Spleen (tissue), 13 donors: ENCODE measurements at places on chromosomes 11 and 22.

DNA sequence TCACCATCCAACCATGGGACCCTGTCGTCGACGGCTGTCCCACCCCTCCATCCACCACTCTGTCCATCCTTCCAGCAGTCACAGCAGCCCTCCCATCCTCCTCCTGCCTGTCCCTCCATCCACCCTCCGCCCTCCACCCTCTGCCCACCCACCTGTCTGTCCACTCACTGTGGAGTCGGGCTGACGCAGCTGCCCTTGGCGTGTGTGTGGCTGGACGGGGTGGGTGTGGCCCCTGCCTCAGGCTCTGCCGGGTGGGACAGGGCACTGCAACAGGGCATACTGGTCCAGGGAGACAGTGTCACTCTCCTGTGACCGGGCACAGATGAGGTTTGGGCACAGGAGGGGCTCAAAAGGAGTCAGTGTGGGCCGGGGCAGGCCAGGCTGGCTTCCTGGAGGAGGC lies 1.9 kb downstream of the PKP3 start:
- no peak for DNase-seq

DNA sequence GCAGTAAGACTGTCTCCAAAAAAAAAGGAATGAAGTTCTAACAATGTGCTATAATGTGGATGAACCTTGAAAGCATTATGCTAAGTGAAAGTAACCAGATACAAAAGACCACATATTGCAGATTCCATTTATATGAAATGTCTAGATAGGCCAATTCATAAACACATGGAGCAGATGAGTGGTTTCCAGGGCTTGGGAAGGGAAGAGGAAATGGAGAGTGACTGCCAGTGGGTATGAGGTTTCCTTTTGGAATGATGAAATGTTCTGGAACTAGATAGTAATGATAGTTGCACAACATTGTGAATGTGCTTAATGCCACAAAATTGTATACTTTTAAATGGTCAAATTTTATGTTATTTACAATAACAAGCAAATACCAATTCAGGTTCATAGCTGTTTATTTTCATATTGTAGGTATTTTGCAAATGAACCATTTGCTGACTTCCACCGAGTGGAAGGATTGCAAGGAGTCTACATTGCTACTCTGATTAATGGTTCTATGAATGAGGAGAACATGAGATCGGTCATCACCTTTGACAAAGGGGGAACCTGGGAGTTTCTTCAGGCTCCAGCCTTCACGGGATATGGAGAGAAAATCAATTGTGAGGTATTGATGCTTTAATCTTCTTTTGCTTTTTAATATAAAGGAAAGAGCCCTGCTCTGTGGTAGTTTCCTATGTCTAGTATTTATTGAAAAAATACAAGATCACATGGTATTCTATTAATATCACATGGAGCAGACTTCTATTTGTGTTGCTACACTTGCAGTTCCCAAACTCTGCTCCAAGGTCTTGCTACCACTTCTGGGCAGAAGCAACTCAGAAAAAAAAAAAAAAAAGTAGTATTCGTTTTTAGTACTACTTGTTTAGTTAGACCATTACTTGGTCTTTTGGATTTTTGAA lies 67.7 kb upstream of the SORL1-AS1 start:
- no peak for DNase-seq

DNA sequence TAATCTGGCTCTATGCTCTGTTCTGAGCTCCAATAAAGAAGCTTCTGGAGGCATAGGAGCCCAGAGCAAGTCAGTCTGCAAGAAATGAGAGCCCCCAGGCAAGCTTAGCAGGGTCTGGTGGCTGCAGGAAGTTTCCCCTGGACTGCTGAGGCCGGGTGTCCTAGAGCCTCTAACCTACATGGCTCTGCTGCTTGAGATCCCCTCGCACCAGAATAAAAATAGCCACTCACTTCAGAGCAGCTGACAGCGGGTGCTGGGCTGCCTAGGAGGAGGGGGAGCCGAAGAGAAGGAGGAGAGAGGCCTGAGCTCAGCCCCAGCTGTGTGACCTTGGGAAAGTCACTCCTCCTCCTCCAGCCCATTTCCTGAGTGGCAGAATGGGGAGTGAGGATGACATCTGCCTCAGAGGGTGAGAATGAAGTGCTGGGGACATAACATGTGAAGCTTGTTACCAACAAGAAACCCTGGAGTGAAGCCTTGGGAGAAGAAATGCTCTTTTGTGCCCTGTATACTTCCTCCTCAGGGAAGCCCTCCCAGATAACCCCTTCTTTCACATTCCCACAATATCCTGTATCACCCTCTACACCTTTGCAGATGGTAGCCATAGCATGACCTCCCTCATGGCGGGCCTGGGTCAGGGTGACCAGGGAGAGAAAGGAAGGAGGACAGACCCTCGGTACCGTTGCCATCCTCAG lies 3.6 kb upstream of the INPP5J start:
- DNase-seq = no peak

GRCh38 chr11:7967097-7967496 lies 1.9 kb upstream of the NLRP10 start:
- DNase-seq = no peak

DNA sequence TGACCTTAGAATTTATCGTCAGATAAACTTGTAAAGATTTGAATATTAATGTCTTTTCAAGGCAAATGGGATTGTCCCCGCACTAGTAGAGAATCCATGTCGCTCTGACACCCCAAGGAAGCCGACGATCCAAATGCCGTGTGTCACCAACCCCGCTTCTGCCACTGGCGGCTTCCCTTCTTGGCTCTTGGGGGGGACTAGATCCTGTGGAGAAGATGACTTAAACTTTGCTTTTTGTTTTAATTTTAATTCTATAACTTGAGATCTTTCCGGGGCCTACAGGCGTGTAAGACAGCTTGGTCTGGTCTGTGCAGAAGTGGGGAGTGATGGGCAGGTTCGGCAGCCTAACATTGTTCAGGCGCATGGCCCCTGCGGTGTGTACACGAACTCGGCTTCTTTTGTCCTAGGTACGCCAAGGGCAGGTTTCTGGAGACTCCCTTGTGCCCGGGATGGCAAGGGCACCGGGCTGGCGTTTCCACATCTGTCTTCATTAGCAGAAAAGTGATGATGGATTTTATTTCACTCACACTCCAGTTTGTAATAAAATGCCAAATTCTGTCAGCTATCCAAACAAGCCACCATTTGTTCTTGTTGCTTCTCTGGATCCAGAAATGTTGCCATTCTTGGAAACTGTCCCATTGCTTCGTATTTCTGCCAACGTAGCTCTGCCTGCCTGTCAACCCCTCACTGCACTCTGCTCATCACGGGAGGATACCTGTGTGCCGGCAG lies 6.7 kb downstream of the YDJC start:
- no peak for DNase-seq

DNA sequence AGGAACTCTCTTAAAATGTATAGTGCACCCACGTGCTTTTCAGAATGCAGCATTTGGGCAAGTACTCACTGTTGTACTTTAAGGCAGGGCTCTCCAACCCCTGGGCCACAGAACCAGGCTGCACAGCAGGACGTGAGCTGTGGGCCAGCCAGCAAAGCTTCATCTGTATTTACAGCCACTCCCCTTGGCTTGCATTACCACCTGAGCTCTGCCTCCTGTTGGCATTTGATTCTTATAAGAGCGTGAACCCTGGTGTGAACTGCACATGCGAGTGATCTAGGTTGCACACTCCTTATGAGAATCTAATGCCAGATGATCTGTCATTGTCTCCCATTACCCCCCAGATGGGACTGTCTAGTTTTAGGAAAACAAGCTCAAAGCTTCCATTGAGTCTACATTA lies 3.0 kb downstream of the C11orf58 start:
- DNase-seq = no peak

GRCh38 chr11:71425860-71426259 lies 22.3 kb downstream of the DHCR7 start:
- DNase-seq = no peak

GRCh38 chr22:35113341-35113740 lies 47.4 kb downstream of the ISX start:
- no peak for DNase-seq

- peak; percentile 91 for DNase-seq
Measured at GRCh38 chr11:64996710-64997380, at the start of gene BATF2. BATF2 (minus strand) TSS chr11:64996971; CDS start chr11:64996914, 57 bp downstream.

GRCh38 chr22:39635719-39636118 lies 65.2 kb downstream of the CACNA1I start:
- no peak for DNase-seq

GRCh38 chr22:48627203-48627602 lies 1200.5 kb downstream of the BRD1 start:
- DNase-seq = no peak

DNA sequence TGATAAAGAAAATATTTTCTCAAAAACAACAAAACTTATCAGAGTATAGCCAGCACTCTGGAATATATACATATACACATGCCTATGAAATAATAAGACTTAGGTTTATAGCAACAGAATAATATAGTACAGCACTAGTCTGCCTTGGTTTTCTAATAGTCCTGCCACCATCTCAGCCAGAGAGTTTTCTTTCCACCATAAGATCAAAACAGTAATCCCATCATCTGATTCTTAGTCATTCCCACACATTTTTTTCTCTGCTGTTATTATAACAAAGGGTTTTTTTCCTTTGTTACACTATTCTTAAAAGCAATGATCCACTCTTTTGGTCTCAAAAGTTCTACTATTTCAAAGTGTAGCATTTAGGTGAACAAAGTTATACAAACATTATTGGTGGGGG lies 15.1 kb downstream of the MTMR2 start:
- no peak for DNase-seq

DNA sequence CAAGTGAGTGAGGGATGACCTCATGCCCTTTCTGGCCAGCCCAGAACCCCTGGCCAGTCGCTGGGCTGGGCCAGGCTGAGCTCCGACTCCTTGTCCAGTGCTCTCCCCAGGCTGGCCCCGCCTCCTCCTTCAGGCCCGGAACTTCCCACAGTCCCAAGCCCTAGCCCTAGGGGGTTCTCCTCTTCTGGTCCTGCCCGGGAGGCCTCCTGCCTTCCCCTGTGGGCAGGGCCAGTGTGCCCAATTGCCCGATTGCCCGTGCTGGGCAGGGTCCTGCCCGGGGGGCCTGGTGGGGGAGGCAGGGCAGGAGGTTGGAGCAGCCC lies 4.2 kb downstream of the TCIRG1 start:
- DNase-seq = no peak

- no peak for DNase-seq
Measured at GRCh38 chr11:18844753-18845367, 53.3 kb upstream of the PTPN5 start.

DNA sequence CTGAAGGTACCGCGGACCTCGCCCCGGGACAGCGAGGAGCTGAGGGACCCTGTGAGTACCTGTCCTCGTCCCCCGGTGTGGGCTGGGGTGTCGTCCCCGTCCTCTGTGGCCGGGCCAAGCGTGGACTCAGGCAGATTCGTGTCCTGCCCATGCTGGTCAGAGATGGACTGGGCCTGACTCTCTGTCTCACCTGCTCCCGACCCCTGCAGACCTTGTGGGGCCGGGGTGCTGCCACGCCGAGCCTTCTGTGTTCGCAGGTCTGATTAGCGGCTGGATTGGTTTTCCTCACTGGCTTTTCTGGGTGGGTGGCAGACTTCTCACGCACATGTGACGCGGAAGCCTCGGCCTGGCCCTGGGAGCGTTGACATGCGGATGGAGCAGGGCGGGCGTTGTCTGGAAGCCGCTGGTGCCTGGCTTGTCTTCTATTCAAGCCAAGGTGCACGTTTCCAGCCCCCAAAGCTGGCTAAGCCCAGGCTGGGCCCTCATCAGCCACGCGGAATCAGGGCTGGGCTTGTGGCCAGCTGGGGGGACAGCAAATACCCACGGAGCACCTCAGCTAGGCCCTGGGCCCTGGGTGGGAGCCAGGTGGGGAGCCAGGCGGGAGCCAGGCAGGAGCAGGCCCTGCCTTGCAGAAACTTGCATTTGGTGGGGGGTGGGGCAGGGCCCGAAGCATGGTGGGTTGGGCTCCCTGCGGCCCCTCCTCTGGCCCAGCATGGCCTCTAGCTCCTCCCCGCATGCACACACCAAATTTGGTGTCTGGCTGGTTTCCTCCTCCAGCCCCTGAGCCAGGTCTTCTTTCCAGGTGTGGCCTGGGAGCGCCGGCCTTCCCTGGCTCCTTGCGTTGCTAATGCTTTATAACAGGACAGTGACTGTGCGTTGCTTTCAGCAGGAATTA lies 7.0 kb downstream of the GRAMD4 start:
- DNase-seq = no peak

DNA sequence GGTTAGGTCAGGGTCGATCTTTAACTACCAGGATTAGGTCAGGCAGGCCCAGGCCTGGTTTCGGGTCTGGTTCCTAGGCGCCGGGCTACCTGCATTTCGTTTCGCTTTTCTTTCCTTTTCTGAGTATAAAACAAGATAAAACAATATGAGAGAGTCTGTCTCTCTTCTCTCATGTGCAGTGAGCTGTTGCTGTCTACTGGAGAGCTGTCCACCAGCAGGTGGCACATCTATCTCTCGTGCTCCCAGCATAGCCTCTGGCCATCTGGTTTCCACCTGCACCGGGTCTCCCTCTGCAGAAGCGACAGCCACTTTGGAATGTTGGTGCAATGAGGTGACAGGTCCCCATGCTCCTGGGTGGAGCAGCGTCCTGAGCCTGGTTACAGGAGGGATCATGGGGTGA lies 27.6 kb downstream of the RIBC2 start:
- no peak for DNase-seq

DNA sequence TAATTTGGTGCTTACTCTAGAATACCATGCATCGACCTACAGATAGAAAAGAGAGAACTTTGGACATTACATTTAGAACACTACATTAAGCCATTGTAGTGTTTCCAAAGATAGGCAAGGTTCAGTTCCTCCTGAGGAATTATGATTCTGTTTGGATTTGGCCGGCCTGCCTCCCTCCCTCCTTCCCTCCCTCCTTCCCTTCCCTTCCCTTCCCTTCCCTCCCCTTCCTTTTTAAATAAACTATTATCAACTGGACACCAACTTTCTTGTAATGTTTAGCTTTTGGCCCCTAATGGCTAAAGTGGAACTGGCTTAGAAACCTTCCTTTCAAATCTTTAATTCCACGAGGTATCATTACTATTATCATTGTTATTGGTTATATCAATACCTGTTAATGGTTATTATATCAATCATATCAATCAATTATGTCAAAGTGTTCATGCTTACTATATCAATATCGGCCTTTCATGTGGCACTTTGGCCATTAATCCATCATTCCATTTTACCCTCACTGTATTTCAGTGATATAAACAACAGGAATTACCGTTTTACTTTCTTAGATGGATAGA lies 60.4 kb downstream of the TECTA start:
- DNase-seq = no peak

GRCh38 chr11:47667135-47667534 lies 24.8 kb upstream of the MTCH2 start:
- DNase-seq = no peak

- no peak for DNase-seq
Measured at GRCh38 chr11:117483372-117483771, 155.7 kb downstream of the CEP164 start.

- DNase-seq = no peak
Measured at GRCh38 chr11:131814108-131814507, 443.7 kb downstream of the NTM start.

DNA sequence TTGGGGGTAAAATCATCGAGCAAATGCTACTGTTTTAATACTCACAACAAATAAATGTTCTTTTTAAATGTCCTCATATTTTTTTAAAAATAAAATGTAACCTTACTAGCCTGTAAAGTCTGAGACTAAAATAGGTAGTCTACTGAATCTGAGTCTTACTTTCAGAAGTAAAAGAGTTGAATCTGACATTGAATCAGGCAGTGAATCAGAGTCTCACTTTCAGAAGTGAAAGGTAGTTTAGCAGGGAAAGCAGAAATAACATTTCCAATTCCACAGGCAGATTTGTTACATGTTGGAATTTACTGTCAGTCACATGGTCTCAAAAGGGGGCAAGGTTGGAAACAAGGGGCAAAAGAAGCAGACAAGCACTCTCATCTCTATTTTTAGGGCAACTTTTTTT lies 143.0 kb downstream of the ELP4 start:
- DNase-seq = no peak
